ENCODE measurements at places on chromosomes 4 and X.

DNA sequence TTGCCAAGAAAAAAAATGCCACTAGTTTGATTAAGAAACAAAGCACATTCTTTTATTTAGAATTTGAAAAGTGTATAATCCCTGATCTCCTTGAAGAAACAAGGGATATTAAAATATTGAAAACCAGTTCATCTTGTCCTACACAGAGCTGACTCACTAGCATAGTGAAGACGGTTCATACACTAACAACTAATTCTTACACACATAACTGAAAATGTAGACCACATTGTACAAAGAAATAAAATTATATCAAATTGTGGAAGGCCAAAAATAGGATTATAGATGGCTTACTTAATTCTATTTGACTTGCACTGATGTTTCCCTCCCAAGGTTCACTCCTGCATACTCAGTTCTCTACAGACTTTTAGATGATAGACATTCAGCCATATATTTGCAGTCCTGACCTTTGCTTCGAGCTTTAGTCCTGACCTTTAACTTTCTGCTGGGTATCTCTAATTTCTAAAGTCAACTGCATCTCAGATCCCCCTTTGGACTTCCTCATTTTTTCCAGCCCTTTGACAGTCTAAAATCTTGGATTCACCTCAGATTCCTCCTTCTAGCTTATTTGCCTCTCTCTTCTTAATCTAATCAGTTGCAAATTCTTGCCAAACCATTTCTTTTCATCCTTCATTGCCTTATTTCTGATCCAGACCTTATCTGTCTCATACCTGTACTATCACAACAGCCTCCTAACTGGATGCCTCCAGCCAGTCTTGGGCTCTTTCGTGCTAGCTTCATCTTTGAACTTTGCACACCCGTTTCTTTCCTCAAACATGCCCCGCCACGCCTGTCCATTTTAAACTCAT is 4.5 kb upstream of the WWC2 start:
- DNase-seq: no peak

DNA sequence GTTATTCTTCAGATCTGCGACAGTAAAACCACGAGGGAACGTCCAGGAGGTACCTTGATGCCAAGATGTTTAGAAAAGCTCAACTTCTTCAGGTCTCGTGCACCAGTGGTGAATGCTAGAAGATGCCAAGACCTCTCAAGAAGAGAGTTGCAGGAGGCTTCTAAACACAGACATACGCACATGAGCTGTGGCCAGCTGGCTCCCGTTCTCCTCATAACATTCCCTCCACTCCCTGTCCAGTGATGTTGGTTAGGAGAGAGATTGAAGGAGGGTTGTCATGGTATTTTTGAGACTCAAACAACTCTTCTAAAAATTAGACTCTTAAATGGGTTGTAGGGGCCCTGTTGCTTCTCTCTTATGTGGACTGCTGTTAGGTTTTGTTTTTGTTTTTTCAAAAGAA is 184.3 kb downstream of the QDPR start:
- no peak for DNase-seq

GRCh38 chr4:149328161-149328560 is 487.5 kb downstream of the IQCM start:
- DNase-seq: no peak

GRCh38 chr4:57905965-57906364 is 795.8 kb upstream of the IGFBP7 start:
- no peak for DNase-seq

- no peak for DNase-seq
Observed at GRCh38 chr4:40600850-40601249, 28.8 kb downstream of the RBM47 start.

GRCh38 chr4:140308366-140309123 is 64.9 kb upstream of the SCOC start:
- no peak for DNase-seq

GRCh38 chr4:138021139-138021830 is 220.9 kb downstream of the SLC7A11 start:
- DNase-seq: no peak

DNA sequence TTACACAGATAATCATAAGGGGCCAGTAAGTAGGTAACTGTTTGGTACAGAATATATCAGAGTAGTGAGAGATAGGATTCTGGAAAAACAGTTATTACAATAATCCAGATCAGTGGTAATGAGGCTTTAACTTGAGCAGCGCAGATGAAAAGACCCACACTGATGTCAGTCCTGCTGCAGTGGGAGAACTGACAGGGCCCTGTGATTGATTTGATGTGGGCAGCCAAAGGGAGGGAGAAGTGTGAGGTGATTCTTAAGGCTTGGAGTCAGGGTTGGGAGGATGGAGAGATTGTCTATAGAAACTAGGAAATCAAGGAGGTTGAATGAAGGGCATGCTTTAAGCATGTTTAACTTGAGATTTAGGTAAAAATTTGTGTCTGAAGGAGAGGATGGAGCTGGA is 161.4 kb downstream of the VSIG4 start:
- DNase-seq: no peak

DNA sequence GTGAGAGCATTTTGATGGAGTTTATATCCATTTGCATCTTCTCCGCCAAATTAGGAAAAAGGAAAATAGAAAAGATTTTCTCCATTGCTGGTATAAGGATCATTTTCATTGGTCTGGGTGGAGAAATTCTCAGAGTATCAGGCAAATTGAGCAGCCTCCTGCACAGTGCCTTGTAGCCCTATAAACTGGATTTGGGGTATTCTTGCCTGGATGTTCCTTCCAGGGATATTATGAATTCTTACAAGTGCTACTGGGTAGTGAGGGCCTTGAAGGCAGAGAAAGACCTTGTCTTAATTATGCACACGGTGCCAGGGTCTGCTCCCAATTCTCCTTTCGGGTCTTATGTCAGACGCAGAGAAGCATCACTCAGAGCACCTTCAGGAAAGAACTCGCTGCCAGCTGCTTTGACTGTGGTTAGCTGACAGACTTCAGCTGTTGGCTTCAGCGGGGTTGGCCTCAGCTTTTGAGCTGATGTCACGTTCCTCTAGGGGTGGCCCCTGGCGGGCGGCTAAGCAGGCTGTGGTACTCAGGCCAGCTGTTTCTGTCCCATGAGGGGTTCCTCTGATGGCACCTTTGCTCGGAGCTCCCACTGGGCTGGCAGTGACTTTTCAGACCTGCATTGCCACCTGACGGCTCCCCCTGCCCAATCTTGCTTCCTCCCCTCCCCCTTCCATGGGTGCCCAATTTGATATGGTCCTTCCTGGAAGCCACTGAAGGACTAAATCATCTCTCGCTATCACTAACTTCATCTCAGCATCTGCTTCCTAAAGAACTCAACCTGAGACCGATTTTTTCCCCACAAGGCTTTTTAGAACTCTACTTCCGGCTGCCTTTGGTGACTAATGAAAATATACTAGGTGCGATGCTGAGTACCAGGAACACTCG is 519.5 kb downstream of the BCOR start:
- DNase-seq: peak; percentile 37

GRCh38 chr4:185538806-185539205 is 3.5 kb upstream of the PDLIM3 start:
- no peak for DNase-seq

DNA sequence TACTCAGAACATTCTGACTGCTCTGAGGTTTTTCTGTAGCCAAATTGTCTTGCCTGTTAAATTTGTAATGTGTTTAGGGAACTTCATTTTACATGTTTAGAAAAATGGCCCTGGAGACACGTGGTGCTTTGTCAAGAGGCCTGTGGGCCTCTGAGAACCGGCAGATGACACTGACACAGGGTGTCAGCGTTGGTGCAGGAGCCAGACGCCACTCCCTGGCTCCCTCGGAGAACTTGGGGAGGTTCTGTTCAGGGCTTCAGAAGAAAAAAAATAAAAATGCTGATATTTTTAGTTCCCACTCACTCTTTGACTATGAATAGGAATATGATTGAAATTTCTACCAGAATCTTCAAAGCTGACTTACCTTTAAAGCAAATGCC is 190.9 kb upstream of the GATB start:
- no peak for DNase-seq

GRCh38 chr4:80143307-80143679 is 54.0 kb upstream of the PRDM8 start:
- DNase-seq: no peak

GRCh38 chrX:47992669-47993068 is 11.1 kb downstream of the ZNF182 start:
- DNase-seq: no peak

DNA sequence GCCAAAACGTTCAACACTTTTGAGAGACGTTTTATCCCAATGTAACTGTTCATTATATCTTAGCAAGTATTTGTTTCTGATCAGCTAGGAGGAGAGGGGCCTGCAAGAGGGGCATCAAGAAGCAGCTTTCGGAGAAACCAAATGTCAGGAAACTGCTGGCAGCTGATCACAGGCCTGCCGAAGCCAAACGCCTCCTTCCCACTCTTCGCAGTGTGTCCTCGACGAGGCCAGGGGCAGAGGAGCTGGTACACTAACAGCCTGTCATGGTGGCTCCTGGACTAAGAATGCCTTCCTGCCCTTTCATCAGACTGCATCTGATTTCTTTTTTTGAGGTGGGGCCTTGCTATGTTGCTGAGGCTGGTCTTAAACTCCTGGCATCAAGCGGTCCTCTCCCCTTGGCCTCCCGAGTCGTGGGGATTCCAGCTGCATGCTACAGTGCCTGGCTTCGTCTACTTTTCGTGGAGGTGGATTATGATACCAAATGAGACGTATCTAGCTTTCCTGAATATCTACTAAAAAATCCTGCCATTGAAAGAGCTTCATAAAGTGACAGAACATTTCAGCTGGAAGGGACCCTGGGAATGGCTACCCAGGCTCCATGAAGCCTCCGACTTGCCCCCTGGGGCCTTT is 134.8 kb downstream of the AFAP1 start:
- DNase-seq: no peak

DNA sequence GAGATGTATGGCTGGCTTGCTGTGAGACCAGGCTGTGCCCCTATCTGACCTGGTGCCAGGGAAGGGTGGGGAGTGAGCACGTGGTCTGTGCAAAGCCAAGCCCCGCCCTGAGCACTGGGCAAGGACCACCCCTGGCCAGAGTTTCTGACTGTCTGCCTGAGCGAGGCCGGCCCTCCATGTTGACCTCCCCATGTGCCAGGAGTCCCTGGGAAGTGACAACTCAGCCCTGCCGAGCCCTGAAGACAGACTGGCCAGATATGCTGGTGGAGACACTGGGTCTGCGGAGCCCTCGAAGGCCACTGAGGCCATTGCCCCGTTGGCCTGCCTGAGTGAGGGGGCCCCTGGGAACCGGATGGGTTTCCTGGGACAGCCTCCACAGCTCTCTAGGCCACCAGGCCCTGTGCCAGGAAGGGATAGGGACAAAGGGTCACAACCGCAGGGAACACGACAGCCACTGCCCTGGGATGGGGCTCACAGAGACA is 7.1 kb upstream of the BGN start:
- DNase-seq: no peak

GRCh38 chr4:102734591-102735385 is 26.0 kb downstream of the MANBA start:
- no peak for DNase-seq

DNA sequence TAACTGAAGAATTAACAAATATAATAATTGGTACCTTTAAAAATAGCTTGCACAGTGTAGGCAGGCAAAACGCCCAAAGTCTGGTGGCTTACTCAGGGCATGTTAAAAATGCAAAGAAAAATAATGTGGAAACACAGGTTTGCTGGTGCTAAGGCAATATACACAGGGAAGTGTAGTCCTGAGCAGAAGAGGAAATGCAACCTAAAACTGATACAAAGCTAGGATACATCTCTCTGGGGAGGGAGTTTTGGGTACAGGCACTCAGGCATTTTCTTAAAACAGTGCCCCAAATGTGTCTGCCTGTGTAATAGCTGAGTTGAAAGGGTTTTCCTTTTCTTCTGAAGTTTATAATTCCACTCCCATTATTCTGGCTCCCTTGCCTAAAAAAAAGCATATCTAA is 47.4 kb downstream of the TMPRSS11E start:
- no peak for DNase-seq

GRCh38 chrX:141375011-141375760 is 132.9 kb upstream of the SPANXC start:
- no peak for DNase-seq

GRCh38 chrX:136835761-136836160 is 44.8 kb downstream of the RBMX start:
- no peak for DNase-seq

- no peak for DNase-seq
Observed at GRCh38 chr4:138249132-138249531, 7.0 kb upstream of the SLC7A11 start.

DNA sequence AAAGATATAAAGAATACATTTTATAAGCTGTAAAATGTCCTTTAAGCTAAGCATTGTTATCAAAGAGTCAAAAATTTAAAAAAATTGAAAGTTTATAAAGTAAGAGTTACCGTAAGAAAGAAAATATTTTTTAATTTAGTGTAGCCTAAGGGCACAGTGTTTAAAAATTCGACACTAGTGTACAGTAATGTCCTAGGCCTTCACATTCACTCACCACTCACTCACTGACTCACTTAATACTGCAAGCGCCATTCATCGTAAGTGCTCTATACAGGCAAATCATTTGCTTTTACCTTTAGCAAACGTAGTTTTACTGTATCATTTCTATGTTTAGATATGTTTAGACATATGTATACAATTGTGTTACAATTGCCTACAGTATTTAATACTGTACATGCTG is 20.2 kb downstream of the GLRA3 start:
- DNase-seq: no peak

GRCh38 chr4:83852085-83852451 is 316.2 kb downstream of the GPAT3 start:
- DNase-seq: no peak

DNA sequence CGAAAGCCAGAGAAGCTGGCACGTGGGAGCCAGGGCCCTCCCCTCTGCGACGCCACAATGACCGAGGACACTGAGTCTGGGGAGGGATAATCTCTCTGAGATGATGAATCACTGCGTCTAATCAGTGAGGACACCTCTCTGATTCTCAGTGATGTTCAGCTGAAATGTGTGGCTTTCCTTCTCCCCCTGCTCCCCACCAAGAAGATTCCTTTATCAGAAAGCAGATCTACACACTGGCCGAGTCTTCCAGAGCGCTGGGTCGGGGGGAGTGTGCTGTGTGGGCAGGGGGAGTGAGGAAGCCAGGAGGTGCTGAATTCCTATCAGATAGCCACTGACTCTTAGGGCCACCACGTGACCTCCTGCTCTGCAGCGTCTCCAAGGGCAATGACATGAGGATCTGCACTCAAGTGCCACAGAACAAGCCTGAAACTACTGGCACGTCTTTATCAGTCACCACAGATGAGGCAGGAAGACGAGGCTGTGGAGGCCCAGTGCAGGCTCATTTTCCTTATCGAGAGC is 89.2 kb downstream of the GATB start:
- no peak for DNase-seq

Data from stimulated activated CD4-positive, alpha-beta T cell treated with anti-CD3 and anti-CD28 coated beads, Interleukin-12 subunit alpha, Interleukin-12 subunit beta, amount 100 ng/mL, for 24 hours (primary cell).